DMS153 (cell line): ENCODE measurements at places on chromosomes 12 and 14.

- DNase-seq: no peak
Measured at GRCh38 chr14:67856827-67857226, 37.2 kb downstream of the RAD51B start.

GRCh38 chr12:25458047-25458552, 95.0 kb downstream of the LMNTD1 start:
- DNase-seq: peak; percentile 67

DNA sequence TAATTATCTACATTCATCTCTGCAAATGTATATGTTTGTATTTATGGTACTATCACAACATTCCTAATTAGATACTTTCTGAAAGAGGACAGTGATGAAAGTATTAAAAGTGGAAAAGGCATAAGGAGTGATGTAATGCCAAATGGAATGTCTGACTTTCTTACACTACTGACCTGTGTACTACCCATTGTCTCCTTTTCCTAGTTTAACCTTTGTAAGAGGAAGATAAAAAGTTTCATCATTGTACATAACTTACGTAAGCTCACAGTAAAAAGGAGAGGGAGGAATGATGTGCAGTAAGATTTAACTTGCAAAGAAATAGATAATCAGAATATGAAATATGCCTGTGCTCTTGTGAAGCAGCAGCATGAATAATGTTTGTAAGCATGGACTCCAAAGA, 55.9 kb downstream of the SOX5 start:
- DNase-seq: no peak

- peak; percentile 1 for DNase-seq
Measured at GRCh38 chr14:37641117-37641516, 45.7 kb downstream of the TTC6 start.

DNA sequence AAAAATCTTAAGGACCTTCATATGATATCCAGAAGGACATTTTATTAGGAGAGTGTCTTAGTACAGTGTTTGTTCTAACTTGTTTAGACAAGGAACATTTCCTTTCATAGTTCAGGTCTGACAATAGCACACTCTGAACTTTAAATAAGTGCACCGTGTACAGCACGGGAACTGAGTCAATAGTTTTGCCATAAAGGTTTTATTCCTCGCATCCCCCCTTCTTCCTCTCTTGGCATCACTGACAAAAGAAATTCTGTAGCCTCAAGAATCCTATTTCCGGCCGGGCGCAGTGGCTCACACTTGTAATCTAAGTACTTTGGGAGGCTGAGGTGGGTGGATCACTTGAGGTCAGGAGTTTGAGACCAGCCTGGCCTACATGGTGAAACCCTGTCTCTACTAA, 58.3 kb downstream of the TMCC3 start:
- DNase-seq: no peak

DNA sequence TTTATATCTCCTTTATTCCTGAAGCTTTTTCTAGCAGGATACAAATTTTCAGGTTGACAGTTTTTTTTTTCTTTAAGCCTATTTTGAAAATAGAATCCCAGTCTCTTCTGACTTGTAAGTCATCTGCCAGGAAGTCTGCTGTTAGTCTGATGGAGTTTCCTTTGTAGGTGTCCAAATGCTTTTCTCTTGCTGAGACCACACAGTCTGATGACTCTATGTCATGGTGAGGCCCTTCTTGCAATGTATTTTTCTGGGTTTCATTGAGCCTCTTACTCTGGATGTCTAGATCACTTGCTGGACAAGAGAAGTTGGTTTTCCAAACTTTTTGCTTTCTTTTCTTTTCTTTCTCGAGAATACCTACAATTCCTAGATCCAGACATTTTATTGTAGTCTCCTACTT, 30.6 kb downstream of the USP15 start:
- DNase-seq: no peak

- DNase-seq: no peak
Measured at GRCh38 chr14:70020352-70021170, 141.3 kb downstream of the SMOC1 start.

GRCh38 chr14:65137648-65138307, 35.5 kb upstream of the MAX start:
- DNase-seq: no peak

DNA sequence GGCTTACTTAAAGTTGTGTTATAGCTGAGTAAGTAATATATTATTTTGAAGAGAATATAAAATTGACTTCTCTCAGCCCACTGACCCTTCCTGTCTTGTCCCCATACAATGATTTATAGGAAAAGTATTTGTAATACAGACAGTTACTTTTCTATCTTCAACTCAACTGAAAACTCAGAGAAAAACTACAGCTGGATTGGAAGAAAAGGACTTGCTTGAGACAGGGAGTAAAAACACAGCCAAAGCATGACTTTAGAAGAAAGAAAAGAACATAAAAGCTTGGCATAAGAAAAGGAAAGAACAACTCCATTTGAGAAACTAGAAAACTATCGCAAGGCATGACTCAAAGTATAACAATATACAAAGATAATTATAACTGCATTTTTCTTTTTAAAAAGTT, 57.5 kb downstream of the MSRB3 start:
- DNase-seq: no peak

GRCh38 chr14:98943907-98944306, 328.1 kb downstream of the BCL11B start:
- no peak for DNase-seq

DNA sequence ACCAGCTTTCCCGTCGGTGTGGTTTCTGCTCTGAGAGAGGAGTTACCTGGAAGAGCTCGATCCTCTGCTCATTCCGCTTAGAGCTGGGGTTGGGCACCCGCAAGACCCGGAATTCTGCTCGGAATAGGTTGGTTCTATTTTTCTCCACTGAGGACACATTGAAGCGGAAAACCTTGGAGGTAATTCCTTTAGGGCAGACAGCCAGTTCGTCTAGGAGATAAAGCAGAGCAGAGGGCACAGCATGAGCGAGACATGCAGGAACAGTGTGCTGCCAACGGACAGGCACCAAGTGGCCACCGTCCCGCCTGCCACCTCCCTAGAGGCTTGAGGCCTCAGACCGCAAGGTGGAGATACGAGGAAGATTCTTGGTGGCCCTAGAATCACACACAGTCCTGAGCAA, 10.3 kb downstream of the TGFB3 start:
- no peak for DNase-seq

DNA sequence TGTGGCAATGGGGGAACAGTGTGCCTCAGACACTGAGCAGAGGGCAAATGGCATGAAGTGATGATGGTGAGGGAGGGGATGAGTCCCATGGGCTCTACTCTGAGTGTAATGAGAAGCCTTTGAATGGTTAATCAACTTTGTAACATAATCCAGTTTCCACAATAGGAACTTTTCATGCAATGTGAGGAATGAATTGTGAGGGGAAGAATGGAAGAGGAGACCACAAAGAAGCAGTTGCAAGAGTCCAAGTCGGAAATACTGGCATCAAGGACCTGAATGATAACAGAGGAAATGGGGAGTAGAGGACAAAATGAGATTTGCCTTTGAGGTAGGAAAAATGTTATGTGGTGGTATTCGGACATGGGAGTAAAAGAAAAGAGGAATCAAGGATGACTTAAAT, 476.9 kb upstream of the PRICKLE1 start:
- no peak for DNase-seq

DNA sequence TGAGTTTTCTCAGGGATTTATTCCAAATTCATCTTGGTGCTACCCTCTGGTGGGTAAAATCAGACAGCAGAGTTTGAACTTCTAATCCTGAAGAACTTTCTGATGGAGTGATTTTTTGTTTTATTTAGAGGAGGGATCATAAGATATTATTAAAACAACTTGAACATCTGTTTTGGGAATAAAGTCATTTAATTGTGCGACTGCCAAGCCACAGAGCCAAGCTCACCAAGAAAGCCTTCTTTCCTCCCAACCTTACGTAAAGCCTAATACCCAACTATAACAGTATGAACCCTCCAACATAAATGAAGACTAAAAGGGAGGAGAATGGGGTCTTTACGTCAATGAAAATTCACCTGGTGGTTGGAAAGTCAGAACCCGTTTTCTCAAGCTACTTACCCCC, 205.5 kb upstream of the IGF1 start:
- no peak for DNase-seq

DNA sequence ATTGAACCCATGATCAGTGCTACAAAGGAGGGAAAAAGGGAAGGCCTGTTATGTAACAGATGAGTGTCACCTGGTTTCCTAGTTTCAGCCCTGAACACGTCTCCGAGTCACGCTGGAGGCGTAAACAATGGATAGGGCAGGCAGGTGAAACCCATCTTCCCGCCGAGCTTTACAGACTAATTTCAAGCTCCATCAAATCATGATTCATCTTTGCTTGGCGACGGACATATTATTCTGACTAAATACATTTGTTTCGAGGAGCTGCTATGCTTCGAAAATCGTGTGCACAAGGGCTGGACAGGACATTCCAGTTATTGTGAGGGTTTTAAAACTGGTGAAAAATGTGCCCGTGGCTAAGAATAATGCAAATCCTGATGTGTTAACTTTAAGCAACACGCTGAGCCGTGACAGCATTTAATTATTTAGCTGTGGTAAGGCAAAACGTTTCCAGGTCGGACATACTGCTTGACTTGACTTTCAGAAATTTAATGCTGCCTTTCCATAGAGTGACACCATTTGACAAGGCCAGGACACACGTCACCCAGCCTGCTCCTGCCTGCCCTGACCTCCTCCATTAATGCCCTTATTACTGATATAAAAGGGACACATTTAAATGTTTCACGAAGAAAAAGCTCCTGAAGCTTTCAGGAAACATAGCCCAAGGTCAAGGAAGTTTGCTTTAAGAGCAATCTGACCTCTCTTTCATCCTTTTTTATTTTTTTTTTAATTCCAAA, 1203.5 kb upstream of the TMEM132C start:
- DNase-seq: peak; percentile 65

GRCh38 chr12:125794401-125794800, 729.2 kb downstream of the AACS start:
- no peak for DNase-seq

GRCh38 chr14:102911991-102912761, 10.3 kb upstream of the AMN start:
- DNase-seq: no peak

DNA sequence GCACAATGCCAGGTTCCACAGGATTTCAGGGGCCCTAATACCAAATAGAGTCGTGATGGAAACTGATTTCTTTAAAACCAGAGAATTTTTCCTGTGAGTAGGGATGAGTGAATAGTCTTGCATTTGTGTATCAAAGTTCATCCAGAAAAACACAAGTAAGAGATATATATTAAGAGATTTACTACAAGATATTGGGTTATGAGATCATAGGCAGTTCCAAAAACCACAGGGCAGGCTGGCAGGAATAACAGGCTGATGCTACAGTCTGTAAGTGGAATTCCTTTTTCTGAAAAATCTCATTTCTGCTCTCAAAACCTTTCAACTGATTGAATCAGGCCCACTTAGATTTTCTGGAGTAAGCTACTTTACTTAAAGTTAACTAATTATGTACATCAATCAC, 1756.2 kb upstream of the SEL1L start:
- DNase-seq: no peak

GRCh38 chr14:33307691-33308251, 369.1 kb downstream of the NPAS3 start:
- peak; percentile 86 for DNase-seq

- DNase-seq: no peak
Measured at GRCh38 chr12:107393043-107393717, 292.4 kb upstream of the PWP1 start.

DNA sequence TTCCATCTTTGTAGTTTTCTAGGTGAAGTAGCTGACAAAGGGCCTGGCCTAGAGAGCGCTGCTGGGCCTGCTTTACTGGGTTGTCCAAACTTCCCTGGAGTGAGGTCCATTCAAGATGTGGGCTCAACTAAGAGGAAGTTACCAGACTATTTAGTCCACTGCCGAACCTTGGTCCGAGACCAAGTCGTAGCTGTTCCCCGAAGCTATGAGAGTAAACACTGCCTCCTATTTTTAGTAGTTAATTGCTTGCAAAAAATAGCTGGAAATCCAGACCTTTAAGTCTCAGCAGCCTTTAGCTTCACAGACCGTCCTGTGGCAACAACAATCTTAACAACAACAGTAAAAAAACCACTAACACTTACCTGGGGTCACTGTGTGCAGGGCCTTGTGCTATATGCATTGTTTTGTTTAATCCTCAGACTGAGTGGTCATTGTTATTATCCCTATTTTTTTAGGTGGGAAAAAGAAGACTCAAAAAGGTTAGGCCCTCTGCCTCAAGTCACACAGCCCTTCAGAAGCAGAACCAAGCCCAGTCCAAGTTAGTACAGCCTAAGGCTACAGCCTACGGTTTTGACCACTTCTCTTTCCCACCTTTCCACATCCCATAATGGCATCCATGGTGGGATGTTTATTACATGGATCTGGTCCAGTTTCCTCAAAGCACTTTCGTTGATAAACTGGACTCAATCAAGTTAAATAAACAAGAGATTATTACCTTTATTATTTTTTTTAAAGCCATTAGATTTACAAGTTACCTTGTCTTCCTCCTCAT, 30.6 kb downstream of the SOCS2 start:
- no peak for DNase-seq

DNA sequence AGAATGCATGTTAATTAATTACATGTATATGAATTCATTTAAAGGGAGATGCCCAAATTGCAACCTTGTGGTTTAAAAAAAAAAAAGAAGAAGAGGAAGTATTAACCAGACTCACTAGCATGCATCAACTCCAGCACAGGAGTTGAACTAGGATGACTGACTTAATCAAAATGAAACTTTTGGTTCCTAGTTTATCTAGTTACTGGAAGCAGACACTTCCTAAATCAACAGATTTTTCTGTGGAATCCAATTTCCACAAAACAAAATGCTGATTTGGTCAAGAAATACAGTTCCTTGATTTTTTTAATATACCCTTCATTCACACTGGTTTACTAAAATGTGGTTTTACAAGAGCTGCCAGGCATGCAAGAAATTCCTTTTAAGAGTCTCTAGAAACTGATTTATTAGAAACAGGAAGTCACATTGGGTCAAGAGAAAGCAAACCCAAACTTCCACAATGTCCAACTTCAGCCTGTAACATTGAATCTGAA, 41.6 kb downstream of the ITPR2 start:
- no peak for DNase-seq

GRCh38 chr12:106987846-106988245, 900 bp upstream of the MTERF2 start:
- DNase-seq: no peak

- no peak for DNase-seq
Measured at GRCh38 chr14:93538413-93538812, 107.7 kb downstream of the UNC79 start.

DNA sequence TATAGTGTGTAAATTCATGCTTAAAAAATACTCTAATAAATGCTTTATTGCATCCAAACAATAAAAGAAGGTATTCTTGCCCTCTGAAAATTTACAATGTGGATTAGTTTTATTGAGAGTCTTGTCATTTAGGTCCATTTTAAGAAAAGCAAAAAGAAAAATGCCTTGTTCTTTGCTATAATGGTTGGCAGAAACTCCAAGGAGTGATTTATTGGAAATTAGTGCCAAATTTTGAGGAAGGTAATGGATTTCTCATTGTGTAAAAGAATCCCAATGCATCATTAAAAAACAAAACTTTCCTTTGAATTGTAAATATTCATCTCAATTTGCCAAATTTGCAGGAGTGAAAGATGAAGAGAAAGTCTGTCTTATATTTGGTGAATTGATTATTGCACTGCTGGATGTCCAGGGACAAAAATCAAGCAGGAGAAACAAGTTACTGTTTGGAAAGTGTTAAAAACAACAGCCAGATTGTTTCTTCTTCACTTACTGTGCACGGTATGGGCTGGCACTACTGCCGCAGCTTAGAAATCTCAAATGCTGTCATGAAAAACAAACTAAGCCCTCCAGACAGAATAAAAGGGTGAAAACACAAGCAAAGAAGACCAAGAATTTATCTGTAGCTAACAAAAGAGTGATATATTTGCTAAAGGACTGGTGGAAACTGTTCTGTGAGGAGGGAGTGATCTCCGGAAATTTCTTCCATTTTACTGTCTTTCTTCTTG, 511.7 kb downstream of the TMTC2 start:
- DNase-seq: no peak
